ENCODE measurements at places on chromosomes 5 and 9. TPM values are rescaled to one million over a fixed set of nuclear protein-coding genes. Genes with fewer than 3 reads are reported as not detected.

The IFNA6 gene
- not detected for total RNA-seq

The NOP16 gene
- 18.1 TPM for total RNA-seq

The IQGAP2 gene
- 3.6 TPM for total RNA-seq

DNA sequence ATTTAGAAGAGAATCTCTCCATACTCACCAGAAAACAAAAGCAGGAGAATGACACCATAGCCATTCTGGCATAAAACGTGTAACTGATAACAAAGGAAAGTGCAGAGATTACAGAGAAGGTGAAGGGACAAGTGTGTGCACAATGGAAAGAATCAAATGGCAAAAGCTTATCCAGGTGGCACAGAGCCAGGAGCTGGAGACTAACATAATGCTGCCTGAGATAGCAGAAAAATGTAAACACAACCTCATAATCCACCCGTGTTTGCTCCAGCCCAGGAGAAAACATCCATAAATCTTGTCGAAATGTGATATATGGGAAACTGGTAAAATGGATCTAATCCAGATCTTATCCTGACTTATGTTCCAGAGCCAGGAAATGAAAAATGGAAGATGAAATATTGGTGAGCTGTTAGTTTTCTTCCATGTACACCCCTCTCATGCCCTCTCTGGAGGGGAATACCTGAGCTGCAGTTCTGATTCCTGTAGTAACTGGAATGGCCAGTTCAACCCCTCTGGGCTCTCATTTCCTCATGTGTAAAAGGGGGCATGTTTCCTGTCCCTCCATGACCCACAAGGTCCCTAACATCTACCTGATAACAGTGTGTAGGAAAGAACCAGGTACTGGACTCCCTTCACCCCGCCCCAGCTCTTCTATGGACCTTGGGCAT lies 212.3 kb upstream of the DAPK1 start:
- DNase-seq, result no peak

- DNase-seq, result no peak
Observed at GRCh38 chr9:93493949-93494348, 40.6 kb upstream of the FAM120AOS start.

- DNase-seq, result no peak
Observed at GRCh38 chr5:89703817-89704216, 705.7 kb downstream of the CETN3 start.

GRCh38 chr9:68791169-68791568 lies 86.1 kb downstream of the PIP5K1B start:
- no peak for DNase-seq

DNA sequence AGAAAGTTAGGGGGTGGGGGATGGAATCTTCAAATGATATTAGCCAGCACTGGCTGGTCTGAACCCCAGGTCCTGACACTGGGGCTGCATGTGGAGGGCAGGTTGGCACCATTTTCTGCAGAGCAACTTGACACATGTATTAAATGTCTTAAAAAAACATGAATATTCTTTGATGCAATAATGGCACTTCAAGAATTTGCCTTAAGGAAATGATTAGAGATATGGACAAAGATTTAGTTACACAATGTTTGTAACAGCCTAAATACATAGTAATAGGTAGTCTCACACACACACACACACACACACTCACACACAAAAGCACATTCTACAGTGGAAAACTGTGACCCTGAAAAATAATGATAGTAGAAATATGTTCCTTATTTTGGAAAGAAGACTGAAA lies 3.6 kb downstream of the SVEP1 start:
- DNase-seq, result no peak

- no peak for DNase-seq
Observed at GRCh38 chr5:1111241-1111726, 579 bp downstream of the SLC12A7 start.

- DNase-seq, result no peak
Observed at GRCh38 chr5:105947461-105947860, 1723.3 kb downstream of the EFNA5 start.

GRCh38 chr5:102855681-102856388 lies 100.7 kb downstream of the PAM start:
- no peak for DNase-seq

DNA sequence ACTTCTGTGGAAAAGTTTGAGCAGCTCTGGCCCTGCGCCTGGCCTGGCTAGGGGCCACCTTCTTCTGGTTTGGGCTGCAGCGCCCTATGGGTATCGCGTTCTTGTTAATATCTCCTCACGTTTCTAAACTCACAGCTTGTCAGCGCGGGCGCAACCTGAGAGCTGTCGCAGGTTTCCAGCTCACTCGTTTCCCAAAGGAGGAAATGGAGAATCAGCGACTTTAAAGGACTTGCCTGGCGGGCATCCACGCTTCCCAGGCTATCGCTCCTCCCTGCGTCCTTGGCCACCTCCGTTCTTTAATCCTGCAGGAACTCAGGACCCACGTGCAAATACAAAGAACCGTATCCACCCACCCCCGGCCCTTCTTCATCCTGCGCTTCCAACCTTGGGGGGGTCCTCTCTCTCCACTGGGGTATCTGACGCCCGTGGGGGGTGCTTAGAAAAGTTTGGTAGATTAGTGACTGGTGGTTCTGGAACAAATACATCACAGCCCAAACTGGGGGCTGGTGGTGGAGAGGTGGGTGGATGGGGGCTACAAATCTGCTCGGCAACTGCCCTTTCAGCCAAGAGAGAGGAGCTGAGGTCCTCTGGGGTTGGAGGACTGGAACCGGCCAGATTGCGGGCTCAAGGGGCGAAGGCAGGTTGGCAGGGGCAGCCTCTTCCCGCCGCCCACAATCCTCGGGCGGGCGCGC lies 578 bp upstream of the PSAT1 start:
- no peak for DNase-seq

- DNase-seq, result no peak
Observed at GRCh38 chr5:53099546-53099945, 10.0 kb downstream of the MOCS2 start.

DNA sequence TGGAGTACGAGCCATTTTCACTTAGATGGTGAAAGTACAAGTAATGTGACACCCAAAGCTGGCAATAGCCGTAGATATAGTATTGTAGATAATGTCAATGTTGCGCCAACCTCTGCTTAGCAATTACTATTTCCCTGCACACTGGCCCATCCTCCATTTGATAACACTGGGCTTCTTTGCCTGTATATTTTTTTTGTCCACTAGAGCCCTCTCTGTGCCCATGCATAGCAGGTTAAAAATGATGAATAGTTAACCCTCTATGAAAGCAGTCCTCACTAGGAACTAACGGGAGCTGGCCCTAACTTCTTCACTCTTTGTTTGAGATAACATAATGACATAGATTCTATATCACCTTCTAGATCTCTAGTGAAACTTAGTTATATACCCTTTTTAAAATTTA lies 416.8 kb downstream of the TUSC1 start:
- no peak for DNase-seq
